ENCODE measurements at places on chromosomes 6 and 20.

DNA sequence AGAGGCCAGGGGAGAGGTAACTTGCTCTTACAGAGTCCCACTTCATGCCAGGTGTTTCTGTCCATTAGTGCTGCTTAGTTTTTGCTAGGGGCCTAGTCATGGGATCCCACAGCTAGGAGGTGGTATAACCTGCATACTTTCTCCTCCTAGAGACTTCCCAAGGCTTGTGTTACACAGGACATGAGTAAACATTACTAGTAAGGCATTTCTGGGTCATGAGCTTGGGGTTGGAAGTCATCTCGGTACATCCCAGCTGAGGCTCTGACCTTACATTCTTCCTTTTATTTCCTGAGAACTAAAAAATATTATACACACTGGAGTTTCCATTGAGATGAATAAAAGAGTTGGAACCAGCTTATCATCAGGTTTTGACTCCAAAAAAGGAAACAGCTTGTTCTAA is 20.9 kb upstream of the PNPLA1 start:
- DNase-seq: no peak

DNA sequence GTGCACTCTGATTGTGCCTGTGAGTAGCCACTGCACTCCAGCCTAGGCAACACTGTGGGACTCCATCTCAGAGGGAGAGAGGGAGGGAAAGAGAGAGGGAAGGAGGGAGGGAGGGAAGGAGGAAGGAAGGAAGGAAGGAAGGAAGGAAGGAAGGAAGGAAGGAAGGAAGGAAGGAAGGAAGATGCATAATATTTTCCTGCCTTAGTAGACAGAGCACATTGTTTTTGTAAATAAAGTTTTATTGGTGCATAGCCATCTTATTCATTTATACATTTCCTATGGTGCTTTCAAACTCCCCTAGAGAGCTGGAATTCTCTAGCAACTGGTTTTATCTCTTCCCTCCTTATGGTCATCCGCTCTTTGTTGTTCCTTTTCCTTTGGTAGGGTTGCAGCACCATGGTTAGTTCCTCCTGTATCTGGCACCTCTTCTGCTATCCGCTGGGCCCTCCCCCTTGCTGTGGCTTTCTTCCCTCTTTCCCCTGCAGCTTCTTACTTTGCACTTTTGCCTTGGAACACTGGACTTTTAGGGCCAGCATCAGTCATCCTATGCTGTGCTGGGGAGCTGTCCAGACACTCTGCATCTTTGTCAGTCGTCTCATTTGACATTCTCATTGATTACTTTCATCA is 20.2 kb downstream of the GPR6 start:
- DNase-seq: no peak

DNA sequence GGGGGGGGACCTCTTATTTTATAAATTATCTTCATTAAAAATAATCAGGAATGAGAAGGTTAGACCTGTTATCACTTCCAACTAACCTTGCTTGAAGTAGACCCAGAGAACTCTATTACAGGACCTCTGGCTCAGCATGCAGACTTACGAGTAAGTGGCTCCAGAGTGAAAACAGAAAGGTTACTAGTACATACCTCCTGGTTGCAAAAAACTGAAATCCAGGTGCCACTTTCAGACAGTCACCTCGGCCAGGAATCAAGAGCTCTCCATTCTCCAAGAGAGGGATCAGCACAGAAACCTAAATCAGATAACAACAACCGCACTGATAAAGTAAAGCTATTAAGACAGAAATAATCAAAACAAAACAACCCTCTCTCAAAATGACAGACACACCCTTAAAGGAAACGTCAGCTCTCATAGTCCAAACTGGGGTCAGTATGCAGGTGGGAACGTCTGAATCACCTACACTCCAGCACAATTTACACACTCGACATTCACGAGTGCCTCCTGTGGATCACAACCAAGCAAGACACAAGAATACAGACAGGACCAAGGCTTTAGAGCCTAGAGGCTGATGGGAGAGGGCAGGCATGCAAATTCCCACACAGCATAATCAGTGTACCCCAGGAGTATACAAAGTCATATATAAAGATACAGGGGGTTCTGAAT is 31.8 kb downstream of the MDN1 start:
- DNase-seq: no peak

GRCh38 chr6:162165479-162165878 is 562.1 kb downstream of the PRKN start:
- no peak for DNase-seq

DNA sequence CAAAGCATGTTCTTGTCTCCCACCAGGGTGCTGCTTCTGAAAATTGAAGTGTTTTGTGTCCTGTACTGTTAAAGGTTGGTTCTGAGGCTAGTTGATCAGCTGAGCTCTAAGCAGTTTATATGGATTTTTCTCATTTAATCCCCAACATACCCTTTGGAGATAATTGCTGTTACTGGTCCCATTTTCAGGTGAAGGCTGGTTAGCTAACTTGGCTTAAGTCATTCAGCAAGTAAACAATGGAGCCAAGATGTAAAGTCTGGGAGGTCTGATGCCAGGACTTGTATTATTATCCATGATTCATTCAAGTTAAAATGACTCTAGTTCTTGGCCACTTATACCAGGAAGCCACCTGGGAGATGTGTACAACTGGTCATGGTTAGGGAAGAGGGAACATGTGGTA is 42.5 kb upstream of the FERMT1 start:
- DNase-seq: no peak

DNA sequence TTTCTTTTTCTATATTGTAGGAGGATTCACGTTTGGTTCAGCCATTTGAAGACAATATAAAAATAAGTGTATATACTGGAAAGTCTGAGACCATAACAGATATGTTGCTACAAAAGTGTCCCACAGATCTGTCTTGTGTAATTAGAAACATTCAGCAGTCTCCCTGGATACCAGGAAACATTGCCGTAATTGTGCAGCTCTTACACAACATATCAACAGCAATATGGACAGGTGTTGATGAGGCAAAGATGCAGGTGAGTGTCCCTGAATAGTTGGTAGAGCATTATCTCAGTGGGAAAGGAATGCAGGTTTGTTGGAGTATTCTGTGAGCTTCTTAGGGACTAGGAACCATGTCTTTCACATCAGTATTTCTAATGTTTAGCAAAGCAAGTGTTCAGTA is 18.3 kb upstream of the ADGRF4 start:
- no peak for DNase-seq

- no peak for DNase-seq
These were observed 159.8 kb downstream of the AKAP7 start for GRCh38 chr6:131295081-131295480.

GRCh38 chr6:28462401-28462800 is 19.1 kb upstream of the ZSCAN23 start:
- DNase-seq: no peak

DNA sequence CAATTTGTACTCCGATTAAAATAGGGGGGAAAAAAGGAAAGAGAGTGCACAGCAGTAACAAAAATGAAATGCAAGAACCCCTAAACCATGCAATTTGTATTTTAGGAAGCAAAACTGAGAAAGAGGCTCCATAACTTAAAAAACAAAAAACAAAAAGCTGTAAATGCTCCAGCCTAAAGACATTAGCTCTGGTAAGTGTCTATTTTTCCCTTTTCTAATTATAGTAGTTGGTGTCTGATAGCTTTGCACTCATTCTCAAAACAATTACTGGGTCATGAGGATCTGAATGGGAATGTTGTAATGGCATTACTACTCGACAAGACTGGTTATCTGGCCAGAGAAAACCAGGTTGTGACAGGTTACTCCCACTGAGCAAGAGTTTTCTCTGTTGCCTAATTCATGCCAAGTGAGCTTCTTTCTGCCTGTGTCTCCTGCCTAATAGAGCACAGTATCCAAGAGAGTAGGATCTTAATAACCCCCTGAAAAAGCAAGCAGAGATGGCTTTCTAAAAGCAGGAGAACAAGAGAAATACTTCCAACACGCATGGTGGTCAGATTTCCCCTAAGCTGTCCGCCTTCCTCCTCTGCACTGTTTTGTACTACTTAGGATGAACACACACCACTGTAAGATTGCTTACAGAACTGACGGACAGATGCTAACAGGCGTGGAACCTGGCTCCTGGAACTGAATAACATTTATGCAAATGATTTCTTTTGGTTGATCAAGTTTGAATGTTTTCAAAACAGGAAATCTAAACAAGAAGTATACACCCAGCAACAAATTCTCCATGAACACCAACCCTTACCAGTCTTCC is 86.4 kb downstream of the FKBP5 start:
- DNase-seq: peak; percentile 28

DNA sequence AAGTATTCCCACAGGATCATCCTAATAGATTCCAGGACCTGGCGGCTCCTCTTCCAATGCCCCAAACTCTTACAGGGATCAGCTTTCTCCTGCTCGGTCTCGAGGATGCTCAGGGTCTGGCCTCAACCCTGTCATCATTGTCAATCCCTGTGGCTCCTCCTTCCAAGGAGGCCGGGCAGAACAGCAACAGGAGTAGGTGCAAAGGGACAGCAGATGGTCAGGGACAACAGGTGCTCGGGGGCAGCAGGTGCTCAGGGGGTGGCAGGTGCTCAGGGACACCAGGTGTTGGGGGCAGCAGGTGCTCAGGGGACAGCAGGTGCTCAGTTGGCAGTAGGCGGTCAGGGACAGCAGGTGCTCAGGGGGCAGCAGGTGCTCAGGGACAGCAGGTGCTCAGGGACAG is 84.8 kb downstream of the TTLL2 start:
- no peak for DNase-seq

DNA sequence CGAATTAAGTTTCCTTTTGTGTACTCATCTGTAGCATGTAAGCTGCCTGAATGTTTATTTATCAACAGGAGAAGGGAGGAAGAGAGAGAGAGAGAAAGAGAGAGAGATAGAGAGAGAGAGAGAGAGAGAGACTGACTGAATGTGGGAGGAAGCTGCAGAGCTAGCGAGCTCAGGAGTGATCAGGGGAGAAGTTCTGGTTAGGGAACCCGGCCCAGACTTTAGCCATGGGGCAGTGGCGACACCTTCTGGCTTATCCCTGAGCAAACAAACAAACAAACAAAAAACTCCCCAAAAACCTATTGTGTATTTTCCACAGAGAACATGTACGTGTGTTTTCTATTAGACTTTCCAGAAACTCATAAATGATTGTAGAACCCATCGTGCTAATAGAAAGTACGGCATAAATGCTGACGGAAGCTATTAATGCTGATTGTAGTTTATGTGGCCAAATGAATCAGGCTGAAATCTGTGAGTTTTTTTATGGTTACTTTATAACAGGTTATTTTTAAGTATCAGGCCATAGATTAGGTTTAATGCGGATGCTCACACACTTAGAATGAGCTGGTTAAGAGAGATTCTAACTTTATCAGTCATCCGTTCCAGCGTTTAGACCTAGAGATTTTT is 92.8 kb downstream of the CLIC5 start:
- DNase-seq: peak; percentile 86

- peak; percentile 88 for DNase-seq
These were observed 481 bp downstream of the SERPINB6 start for GRCh38 chr6:2970753-2971419.

GRCh38 chr6:133886104-133886775 is 2.7 kb upstream of the TCF21 start:
- no peak for DNase-seq

DNA sequence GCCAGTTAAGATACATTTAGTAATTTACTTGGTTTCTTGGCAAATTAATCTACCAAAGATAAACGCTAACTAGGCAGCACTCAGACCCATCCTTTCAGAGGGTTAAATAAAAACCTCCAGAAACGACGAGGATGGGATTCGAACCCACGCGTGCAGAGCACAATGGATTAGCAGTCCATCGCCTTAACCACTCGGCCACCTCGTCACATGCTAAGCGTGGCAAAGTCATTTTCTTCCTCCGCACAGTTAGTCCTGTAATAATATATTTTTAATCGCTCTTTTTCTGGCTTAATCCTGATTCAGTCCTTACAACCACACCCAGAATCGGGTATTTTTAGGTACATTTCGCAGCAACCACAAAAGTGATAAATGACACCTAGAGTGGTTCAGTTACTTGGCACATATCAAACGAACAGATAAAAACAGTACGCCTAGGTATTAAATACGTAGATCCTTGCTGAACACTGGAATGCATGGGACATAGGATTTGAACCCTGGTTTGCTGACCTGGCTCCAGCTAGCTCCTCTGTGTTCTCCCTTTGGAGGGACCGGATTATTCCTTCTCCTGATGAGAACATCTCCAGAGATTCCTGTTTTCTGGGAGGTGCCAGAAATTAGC is 71.6 kb downstream of the GPX5 start:
- peak; percentile 29 for DNase-seq

- no peak for DNase-seq
These were observed 106.4 kb downstream of the SYNDIG1 start for GRCh38 chr20:24575811-24576210.

DNA sequence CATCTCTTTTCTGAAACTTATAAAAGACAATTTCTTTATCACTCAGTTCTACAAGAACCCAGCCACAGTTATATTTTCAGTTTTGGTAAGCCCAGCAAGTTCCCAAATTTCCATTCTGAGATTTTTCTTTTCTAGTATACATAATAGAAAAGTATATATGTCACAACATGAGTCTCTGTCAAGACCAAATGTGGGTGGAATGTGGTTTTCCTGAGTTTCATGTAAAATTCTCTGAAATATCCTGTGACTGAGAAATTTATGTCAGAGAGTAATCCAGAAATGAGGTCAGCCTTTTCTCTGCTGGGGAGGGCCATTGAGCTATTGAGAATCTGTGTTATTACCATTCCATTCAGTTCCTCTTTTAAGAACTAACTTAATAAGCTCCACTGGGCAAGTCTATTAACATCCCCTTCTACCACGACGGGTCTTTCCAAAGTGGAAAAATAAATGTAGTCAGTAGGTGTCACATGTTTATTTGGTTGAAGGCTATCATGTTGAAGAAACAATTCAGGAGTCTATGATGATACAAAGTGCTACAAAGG is 100.7 kb upstream of the HMGN3 start:
- peak; percentile 33 for DNase-seq

- DNase-seq: peak; percentile 47
These were observed 10.0 kb upstream of the PFDN4 start for GRCh38 chr20:54197621-54198604.

GRCh38 chr20:38766071-38766470 is 17.8 kb downstream of the ACTR5 start:
- no peak for DNase-seq

DNA sequence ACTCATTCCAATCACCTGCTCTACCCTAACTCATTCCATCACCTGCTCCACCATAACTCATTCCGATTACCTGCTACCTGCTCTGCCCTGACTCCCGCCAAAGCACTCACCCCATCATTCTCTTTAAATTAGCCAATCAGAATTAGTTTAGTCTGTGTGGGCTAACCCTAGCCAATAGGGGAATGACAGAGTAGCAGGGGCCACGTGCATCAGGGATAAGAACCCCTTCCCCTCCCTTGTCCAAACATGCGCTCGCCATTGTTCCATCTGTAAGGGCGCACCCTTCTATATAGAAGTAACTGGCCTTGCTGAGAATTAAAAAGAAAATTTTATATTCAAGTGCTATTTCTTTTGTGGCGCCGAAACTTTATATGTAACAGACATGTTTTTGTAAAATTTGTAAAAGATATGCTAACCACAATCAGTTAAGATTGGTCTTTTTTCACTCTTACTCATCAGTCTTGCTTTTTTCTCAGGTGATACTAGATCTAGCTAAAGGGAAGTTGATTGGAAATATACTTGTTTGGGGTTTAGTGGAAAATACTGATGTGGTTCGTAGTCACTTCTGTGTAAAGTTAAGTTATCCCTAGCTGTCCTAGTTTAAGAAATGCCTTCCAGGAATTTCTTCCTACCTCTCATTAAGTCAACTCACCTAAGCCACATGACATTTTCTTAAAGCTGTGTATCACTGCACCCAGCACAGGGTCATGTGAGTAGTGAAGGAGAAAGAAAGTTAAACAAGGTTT is 16.5 kb downstream of the RTN4IP1 start:
- no peak for DNase-seq

GRCh38 chr20:32018269-32019155 is 8.3 kb downstream of the CCM2L start:
- peak; percentile 86 for DNase-seq
